ENCODE measurements at places on chromosomes 7 and 10.
A peak's percentile ranks its signal among the peaks of the same experiment; 100 is the strongest.

- no peak for DNase-seq
These were observed 120.0 kb downstream of the LYZL1 start for GRCh38 chr10:29408847-29409240.

DNA sequence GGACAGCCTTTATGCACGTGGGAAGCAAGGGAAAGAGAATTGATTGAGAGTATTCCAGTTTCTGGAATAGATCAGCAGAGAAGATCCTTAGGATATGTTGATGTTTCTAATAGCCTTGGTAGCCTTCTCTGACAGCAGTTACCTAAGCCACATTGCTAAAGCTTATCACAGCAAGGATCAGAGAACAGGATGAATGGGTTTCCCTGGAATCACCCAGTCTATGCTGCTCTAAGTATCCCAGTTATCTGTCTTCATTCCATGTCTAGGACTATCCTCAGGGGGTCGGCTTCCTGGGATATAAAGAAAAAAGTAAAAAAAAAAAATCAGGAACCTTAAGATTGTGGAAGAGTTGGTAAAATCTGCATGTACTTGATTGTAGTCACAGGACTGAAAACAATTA, 352.0 kb upstream of the AKR1E2 start:
- no peak for DNase-seq

DNA sequence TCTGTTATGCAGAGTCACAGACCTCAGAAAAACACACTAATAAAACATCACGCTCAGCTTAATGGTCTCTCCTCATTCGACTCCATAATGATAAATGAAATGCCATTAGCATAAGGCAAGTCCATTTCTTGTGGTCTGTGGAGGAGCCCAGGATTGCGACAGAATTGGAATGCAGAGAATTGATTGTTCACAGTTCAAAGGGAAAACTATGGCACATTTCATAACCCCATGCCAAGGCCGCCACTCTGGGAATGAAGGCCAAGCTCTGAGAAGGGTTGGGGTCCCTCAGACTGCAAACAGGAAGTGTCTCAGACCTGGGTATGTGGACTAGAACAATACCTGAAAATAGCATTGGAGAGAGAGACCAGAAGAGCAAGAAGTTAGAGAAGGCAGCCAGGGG, 398.9 kb downstream of the ADRA2A start:
- no peak for DNase-seq

DNA sequence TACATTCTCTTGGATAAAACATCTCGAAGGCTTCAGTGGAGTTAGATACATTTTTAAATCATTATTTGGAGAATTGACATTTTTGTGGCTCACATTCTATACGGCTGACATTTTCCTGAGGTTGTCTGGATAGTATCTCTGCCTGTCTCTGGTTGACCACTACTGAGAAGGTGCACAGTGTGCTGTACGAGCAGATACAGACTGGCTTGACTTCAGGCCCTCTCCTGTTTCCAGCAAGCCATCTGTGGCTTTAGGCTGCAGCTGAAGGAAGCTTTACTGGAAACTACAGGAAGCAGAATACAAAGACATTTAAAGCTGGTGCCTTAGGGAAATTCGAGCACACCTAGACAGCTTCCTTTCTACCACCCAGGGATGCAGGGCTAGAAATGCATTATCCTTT, 39.3 kb upstream of the RSU1 start:
- peak; percentile 74 for DNase-seq

DNA sequence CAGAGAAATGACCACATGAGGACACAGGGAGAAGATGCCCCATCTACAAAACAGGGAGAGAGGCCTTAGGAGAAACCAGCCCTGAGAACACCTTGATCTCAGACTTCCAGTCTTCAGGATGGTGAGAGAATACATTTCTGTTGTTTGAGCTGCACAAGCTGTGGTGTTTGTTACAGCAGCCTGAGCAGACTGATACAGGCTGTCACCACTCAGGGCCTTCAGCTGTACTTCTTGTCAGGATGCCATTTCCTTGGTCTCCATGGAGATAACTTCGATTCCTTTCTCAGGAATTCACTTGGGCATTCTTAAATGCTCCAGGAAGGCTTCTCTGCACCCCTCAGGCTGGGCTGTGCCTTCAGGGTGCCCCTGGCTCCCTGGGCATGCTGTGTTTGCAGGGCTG, 85.7 kb upstream of the IGFBP3 start:
- no peak for DNase-seq

- no peak for DNase-seq
These were observed 22.2 kb downstream of the CDNF start for GRCh38 chr10:14815681-14816080.

DNA sequence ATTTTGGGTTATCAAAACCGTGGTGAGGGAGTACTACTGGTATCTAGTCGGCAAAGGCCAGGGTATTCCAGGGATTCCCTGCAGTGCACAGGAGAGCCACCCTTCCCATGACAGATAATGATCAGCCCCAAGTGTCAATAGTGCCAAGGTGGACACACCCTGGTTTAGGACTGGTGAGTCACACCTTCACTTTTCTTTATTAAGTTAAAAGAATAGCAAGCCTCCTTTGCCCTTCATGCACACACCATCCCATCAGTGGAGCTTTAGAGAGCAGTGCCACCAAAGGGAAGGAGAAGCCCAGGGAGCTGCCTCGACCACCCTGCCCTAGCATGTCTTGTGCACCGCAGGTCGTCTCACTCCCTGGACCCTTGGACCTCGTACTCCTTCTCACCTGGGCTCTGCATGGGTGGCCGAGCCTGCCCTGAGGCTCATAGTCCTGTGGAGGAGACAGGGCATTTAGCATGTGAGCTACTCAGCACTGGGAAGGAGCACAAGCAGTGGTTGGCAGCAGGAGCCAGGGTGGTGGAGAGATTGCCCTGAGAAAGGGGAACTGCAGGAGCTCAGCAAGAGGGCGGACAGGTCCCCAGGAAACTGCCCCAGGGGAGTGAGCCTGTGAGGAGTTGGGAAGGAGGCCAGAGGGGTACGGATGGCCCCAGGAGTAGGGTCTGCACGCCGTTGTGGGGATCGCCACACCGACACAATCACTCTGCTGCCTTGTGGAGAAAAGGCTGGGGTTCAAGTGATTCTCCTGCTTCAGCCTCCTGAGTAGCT, 17.4 kb downstream of the UBE2D4 start:
- DNase-seq = no peak

DNA sequence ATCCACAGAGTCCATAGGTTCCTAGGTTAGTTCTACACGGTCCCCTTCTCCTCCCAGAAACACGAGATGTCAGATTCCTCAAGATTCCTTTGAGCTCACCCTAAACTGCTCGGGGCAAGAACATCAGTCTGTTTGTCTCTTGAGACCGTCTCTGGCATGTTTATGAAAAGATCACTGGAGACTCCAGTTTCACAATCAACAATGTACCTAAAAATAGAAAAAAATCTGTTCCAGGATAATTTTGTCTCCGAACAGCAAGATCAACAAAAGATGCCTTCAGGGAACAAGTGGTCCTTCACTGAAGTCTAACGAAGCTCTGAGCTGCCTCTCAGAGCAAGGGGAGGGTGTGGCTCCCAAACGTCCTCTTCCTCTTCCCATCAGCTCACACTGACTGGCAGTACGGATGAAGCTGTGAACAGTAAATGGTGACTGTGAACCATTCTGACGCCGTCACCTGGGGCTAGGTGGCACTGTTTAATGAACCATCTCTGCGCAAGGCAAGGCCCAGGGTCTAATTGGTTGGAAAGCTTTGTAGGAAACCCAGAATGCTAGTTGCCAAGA, 156.2 kb upstream of the LYZL1 start:
- DNase-seq = peak; percentile 36

GRCh38 chr10:10813656-10814055, 204.0 kb upstream of the CELF2 start:
- no peak for DNase-seq

GRCh38 chr7:95035295-95035694, 127.9 kb downstream of the PPP1R9A start:
- no peak for DNase-seq

GRCh38 chr7:133936074-133936473, 191.1 kb upstream of the LRGUK start:
- DNase-seq = no peak

DNA sequence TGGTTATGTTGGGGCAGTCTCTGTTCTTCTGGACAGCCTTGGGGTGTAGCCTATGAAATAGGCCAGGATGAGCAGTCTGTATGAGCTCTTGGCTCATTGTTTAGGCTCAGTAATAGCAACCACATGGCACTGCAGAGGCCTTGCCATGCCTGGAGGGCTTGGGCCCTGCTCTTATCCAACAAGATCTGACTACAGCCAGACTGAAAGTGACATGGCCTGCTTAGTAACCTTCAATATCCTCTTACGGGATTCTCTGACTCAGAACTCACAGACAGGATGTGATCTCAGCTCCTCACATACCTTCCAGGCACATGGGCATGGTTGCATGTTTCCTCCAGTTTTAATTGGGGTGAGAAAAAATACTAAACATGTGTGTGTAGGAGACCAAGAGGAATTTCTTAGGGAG, 289.3 kb downstream of the PTEN start:
- peak; percentile 97 for DNase-seq

- DNase-seq = peak; percentile 84
These were observed 35.5 kb upstream of the NCAPG2 start for GRCh38 chr7:158740013-158740656.

GRCh38 chr10:8898745-8899330, 844.4 kb downstream of the GATA3 start:
- DNase-seq = no peak

DNA sequence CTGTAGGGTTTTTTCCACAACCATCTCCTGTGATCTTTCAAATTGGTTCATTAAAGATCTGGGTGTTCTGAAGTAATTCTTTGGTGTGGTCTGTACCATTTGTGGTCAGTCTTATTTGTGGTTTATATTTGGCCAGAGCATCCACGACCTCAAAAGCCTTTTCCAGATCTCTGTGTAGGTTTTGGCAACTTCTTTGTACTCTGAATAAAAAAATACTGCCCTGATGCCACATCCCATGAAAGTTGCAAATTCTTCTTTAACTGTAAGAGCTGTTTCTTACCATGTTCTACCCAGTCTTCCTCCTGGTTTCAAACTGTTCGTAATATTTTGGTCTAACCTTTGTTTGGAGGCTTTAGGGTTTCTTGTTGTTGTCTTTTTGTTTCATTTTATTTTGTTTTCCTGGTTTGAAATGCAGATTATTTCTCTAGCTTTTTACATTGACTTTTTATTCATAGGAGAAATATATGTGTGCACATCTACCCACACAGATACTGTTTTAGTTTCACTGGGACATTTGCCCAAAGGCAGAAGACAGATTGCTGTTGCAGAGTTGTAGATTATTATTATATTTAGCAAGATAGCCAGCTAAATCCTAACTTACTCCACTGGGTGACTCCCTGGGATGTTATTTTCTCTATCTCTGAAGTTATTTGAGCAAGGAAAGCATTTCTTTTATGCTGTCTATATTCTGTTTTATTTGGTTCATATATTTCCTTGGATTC, 123.2 kb upstream of the SAMD8 start:
- no peak for DNase-seq

DNA sequence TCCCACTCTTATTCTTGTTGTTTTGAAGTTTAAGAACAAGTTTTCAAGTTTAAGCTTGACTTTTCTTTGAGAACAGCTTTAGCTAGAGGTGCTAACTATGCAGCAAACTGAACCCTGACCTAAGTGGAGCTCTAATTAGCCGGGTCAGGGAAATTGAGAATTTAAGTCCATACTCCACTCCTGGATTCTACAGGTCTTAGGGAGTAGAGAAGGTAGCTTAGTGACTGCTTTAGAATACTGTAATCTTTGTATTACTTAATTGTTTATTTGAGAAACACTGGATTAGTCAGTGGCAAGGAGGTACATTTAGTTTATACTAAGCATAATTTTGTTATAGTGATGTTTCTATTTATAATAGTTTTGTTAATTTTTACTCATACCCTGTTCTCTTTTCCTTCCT, 74.6 kb upstream of the STRIP2 start:
- no peak for DNase-seq

- DNase-seq = no peak
These were observed 166.4 kb upstream of the ADO start for GRCh38 chr10:62638062-62638477.

- DNase-seq = peak; percentile 68
These were observed 130.7 kb upstream of the ZMIZ1 start for GRCh38 chr10:78937800-78938694.

DNA sequence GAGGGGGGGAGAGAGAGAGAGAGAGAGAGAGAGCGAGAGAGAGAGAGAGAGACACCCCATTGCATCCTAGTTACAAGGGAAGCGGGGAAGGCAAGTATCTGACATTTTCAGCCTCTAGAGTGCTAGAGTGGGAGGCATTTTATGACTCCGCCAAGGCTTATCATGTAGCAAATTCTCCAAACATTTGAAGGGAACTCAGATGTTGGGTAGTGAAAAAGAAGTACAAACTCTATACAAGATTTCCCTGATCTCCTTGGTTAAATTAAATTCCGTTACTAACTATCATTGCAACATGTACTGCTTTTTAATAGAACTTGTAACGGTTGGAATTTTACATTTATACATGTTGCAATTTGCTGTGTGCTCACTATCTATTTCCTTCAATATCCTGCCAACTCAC, 83.4 kb upstream of the FAM3C start:
- no peak for DNase-seq

DNA sequence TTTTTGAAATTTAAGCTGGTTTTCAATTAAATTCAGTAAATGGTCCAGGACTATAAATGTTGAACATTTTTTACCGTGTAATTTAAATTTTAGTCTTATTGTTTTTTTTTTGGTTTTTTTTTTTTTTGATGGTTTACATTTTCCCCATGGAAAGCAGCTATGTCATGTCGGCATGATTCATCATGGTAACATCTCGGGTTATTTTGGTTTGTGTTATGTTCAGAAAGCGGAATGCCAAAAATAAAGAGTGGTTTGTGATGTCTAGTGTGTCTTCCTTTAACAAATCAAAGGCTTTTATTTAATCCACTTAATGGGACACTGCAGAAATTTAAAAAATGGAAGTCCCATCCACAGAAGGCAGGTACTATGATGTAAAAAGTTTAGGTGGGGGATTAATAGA, 58.5 kb downstream of the TRUB1 start:
- no peak for DNase-seq

GRCh38 chr10:102384053-102384452, 11.5 kb upstream of the NFKB2 start:
- DNase-seq = no peak

- DNase-seq = no peak
These were observed 287.3 kb downstream of the INHBA start for GRCh38 chr7:41415471-41416207.

GRCh38 chr10:117788911-117789310, 246.4 kb downstream of the EMX2 start:
- no peak for DNase-seq

- no peak for DNase-seq
These were observed 319.9 kb downstream of the BMPER start for GRCh38 chr7:34225193-34225592.

DNA sequence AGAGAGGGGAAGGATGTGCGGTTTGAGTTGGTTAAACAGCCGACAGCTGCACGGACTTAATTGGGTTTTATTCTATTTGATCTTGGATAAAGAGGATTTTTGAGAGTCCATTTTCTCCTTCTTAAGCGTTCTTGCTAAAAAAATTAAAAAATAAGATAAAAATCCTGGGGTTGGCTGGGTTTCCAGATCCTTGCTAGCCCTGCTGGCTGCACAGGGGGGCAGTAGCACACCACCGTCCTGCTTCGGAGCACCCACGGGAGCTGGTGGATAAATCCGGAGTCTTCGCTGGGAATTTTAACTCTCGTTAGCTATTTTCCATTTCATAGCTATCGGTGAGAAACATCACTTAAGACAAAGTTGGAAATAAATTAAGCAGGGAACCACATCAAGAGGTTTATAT, 792.0 kb downstream of the TYW1 start:
- DNase-seq = no peak
